Thymus (tissue), 14 donors: ENCODE measurements at places on chromosomes 12 and 14. TPM values are rescaled to one million over a fixed set of nuclear protein-coding genes. Genes with fewer than 3 reads are reported as not detected.

The ACOT4 gene
- total RNA-seq: 0.76 TPM

The RNASE3 gene
- total RNA-seq: 26.7 TPM

The HOXC5 gene
- 0.05 TPM for total RNA-seq

The OR10G3 gene
- total RNA-seq: not detected

The MLXIP gene
- total RNA-seq: 10.1 TPM

- no peak for DNase-seq
Measured at GRCh38 chr12:131535779-131536178, 175.1 kb upstream of the SFSWAP start.

GRCh38 chr14:66401449-66402095, 84.6 kb upstream of the CCDC196 start:
- DNase-seq: no peak

DNA sequence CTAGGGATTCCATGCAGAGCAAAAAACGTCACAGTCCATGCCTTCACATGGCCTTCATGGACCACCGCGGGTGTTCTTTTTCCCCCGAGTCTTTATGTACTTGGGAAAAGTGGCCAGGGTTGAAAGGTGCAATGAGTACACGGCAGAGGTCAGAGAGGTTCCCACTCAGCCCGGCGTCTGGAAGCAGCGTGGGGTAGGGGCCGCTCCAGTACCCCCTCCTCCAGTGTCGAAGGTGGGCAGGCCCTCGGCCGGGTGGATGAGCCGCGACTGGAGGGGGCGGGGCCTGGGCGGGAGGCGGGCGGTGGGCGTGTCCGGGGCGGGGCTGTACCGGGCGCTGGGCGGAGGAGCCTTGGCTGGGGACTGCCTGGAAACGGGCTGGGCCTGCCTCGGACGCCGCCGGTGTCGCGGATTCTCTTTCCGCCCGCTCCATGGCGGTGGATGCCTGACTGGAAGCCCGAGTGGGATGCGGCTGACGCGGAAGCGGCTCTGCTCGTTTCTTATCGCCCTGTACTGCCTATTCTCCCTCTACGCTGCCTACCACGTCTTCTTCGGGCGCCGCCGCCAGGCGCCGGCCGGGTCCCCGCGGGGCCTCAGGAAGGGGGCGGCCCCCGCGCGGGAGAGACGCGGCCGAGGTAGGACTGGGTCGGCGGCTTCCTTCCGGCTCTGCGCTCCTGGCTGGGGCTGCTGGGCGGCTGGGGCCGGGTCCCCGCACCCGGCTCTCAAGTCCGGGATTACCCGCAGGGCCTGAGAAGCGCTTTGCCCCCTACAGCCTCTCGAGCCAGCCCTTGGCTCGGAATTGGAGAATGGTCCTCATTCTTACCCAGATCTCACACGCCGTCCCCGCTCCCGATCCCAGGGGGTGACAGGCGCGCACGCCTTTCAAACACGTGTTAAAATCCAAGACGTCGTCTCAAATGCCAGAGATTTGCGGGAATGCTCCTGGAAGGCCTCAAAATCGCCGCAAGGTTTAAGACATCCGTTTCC, at the start of gene RXYLT1:
Gene RXYLT1 (plus strand): TSS at position 412 of the 984 bp plus-strand sequence. CDS start 52 bp downstream, at position 464.
- peak; percentile 74 for DNase-seq

GRCh38 chr12:122031342-122032216, 9.9 kb downstream of the BCL7A start:
- DNase-seq: no peak
